ENCODE measurements at places on chromosomes 12 and 14.

DNA sequence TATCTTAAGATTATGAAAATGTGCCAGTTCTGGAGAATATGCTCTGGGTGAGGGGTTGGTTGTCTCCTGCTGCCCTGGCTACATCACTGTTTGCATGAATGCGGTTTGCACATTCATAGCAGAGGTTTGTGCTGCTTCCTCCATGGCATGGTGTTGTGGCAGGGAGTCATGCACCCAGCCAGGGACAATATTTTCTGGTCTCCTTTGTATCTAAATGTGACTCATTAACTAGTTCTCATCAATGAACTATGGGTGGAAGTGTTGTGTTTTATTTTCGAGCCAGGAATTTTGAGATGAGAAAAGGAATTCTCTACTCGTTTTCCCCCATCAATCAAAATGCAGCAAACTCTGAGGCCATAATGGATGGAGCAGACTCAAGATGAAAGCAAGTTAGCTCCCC, 527.3 kb downstream of the SNAPC1 start:
- H3K27me3 ChIP-seq: no peaks in the 10 kb centered on the region
- H3K4me1 ChIP-seq: no peaks in the 10 kb centered on the region
- H3K27ac ChIP-seq: no peak overlapping the region
- DNase-seq: no peak

DNA sequence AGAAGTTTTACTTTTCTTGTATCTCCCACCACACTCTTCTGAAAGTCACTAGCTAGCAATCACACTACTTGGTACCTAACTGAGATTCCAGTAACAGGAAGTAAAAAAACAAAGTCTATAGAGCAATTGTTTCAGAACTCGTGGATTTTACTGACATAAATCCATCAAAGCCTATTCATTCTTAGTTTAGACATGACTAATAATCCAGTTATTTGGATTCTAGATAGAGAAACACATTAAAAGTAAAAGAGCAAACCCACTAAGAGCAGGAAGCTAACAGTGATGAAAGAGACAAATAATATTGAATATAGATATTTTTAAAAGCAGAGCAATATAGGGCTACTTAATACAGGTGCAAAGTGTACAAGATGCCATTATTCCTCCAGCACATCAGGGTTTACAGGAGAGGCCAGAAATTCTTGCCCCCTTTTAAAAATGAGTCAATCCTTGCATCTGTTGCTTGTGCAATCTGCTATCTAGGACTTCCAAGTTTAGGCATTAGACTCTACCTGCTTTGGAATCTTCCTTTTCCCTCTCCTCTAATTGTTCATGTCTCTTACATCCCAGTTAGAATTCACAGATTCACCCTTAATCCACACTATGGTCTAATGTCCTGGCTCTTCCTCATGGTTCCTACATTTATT, 6.0 kb downstream of the HEATR5A start:
- no peaks in the 10 kb centered on the region for H3K36me3 ChIP-seq
- peaks cover 34% of the 10 kb centered on the region for H3K4me1 ChIP-seq
- no peak overlapping the region for H3K27ac ChIP-seq
- H3K4me3 ChIP-seq: no peak overlapping the region
- peak; percentile 49 for DNase-seq

DNA sequence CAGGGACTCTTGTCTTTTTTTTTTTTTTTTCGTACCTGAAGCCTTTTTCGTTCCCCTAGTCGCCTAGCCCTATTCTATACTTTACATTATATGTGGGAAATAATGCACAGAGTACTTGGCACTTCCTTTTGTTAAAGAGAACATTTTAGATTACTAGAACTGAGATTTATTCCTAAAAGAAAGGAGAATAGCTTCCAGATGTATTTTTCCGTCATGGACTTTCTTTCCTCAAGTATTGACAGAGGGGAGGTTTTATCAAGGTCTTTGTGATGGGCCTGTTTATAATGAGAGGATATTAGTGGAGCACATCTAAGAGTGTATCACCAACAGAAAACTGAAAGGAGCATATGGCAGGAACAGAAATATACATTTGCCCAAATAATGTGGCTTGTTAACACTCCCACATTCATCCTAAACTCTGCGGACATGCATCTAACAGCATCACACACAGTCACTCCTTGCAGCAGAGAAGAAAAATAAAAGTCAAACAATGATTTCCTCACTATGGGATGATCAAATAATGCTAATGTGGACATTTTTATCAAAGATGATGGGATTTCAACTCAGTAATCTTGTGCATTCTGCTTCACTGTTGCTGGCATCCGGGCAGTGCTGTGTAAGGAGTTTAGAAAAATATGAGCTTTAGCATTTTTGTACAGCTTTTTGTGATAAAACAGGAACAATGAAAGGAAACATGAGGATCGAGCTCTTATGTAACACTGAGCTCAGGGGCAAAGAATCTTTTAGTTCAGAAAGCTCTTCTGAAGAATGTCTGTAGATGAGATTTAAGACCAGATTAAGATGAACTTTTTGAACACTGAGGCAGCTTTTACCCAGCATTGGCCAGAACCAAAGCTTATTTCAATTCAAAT, 183.1 kb downstream of the EGLN3 start:
- H3K36me3 ChIP-seq: no peaks in the 10 kb centered on the region
- peaks cover 3% of the 10 kb centered on the region for H3K27me3 ChIP-seq
- H3K27ac ChIP-seq: no peak overlapping the region
- no peaks in the 10 kb centered on the region for H3K4me1 ChIP-seq

- no peak overlapping the region for H3K4me3 ChIP-seq
- H3K4me1 ChIP-seq: peaks cover 38% of the 10 kb centered on the region
- DNase-seq: no peak
- no peaks in the 10 kb centered on the region for H3K36me3 ChIP-seq
Measured at GRCh38 chr12:110074089-110074488, 25.8 kb upstream of the C12orf76 start.

- no peaks in the 10 kb centered on the region for H3K27me3 ChIP-seq
- DNase-seq: no peak
- H3K27ac ChIP-seq: no peak overlapping the region
- H3K4me1 ChIP-seq: no peaks in the 10 kb centered on the region
- no peak overlapping the region for H3K4me3 ChIP-seq
- H3K36me3 ChIP-seq: no peaks in the 10 kb centered on the region
Measured at GRCh38 chr12:93982771-93983315, 165.5 kb upstream of the PLXNC1 start.

DNA sequence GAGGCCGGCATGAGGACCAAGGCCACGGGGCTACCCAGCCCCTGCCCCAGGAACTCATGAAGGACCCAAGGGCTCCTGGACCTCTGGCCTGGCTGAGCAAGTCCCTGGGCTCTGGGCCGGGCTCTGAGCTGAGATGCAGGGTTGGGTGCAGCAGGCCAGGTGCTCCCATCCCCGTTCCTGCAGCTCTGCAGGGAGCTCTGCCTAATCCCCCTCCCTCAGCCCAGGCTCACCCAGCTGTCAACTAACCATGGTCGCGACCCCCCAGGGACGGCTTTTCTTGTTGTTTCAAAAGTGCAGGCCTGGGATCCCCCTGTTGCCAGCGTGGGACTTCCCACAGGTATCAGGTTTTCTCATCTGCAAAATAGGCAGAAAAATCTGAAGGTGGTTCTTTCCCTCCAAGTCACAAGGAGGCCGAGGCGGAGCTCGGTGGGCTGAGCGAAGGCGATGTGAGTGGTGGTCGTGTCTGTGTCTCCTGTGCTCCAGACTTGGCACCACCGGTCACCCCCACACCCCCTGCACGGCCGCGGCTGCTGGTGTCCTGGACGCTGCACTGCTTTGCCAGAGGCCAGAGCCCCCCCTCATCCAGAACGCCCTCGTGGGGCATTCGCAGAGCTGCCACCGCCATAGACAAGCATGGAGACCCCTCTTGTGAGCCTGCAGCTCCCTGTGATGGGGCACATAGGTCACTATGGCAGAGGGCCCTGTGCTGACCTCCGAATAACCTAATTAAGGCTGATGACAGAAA, 22.5 kb upstream of the GALNT9 start:
- DNase-seq: no peak
- H3K4me1 ChIP-seq: no peaks in the 10 kb centered on the region
- H3K4me3 ChIP-seq: no peak overlapping the region
- H3K27me3 ChIP-seq: peaks cover 19% of the 10 kb centered on the region

GRCh38 chr12:2360630-2361170, 307.9 kb downstream of the CACNA1C start:
- peaks cover 21% of the 10 kb centered on the region for H3K27me3 ChIP-seq
- no peaks in the 10 kb centered on the region for H3K4me1 ChIP-seq
- no peaks in the 10 kb centered on the region for H3K36me3 ChIP-seq
- no peak overlapping the region for H3K27ac ChIP-seq
- DNase-seq: peak; percentile 6

- no peaks in the 10 kb centered on the region for H3K27me3 ChIP-seq
- H3K27ac ChIP-seq: no peak overlapping the region
- H3K36me3 ChIP-seq: no peaks in the 10 kb centered on the region
- no peaks in the 10 kb centered on the region for H3K4me1 ChIP-seq
Measured at GRCh38 chr14:91346838-91347173, 70.8 kb downstream of the CCDC88C start.

GRCh38 chr12:111367661-111368221, 1.2 kb downstream of the PHETA1 start:
- H3K36me3 ChIP-seq: peaks cover 7% of the 10 kb centered on the region
- peaks cover 44% of the 10 kb centered on the region for H3K4me1 ChIP-seq
- peak overlapping the region; percentile 72 for H3K27ac ChIP-seq
- H3K27me3 ChIP-seq: no peaks in the 10 kb centered on the region
- peak overlapping the region; percentile 97 for H3K4me3 ChIP-seq

GRCh38 chr14:30608533-30609006, 13.5 kb upstream of the SCFD1 start:
- H3K27me3 ChIP-seq: no peaks in the 10 kb centered on the region
- H3K4me1 ChIP-seq: no peaks in the 10 kb centered on the region
- DNase-seq: no peak
- no peak overlapping the region for H3K27ac ChIP-seq
- no peak overlapping the region for H3K4me3 ChIP-seq

DNA sequence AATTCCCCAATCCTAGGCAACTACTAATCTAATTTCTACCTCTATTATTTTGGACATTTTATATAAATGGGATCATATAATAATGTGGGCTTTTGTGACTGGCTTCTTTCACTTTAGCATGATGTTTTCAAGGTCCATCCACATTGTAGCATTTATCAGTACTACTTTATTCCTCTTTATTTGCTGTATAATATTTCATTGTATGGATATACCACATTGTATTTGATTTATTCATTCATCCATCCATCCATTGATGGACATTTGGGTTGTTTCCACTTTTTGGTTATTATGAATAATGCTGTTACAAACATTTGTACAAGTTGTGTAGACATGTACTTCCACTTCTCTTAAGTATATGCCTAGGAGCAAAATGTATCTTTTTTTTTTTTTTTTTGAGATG, 17.3 kb downstream of the BTBD7 start:
- no peak overlapping the region for H3K27ac ChIP-seq
- no peak for DNase-seq
- no peak overlapping the region for H3K4me3 ChIP-seq
- H3K4me1 ChIP-seq: peaks cover 29% of the 10 kb centered on the region
- H3K36me3 ChIP-seq: no peaks in the 10 kb centered on the region

GRCh38 chr12:43893670-43894069, 57.8 kb downstream of the TMEM117 start:
- DNase-seq: no peak
- no peaks in the 10 kb centered on the region for H3K27me3 ChIP-seq
- H3K4me3 ChIP-seq: no peak overlapping the region
- no peaks in the 10 kb centered on the region for H3K36me3 ChIP-seq
- H3K27ac ChIP-seq: no peak overlapping the region

DNA sequence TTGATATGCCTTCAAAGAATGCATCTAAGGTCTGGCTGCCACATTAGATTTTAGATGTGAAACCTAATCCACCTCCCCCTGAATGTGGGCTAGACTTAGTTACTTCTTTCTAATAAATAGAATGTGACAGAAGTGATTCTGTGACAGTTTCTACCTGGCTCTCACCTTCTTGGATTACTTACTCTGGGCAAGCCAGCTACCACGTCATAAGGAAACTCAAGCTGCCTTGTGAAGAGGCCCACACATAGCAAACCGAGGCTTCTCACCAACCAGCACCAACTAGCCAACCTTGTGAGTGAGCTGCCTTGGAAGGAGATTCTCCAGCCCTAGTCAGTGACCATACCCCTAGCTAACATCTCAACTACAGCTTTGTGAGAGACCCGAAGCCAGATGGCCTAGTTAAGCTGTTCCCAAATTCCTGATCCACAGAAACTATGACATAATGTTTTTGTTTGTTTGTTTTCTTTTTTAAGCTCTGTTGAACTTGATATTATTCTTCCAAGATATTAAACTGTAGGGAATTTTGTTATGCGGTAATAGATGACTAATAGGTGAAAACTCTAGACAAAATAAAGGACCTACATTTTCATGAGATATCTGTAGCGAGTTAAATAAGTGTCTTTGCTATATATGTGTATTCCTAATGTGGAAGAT, 6.2 kb downstream of the GPR19 start:
- no peaks in the 10 kb centered on the region for H3K36me3 ChIP-seq
- H3K27ac ChIP-seq: no peak overlapping the region
- no peaks in the 10 kb centered on the region for H3K27me3 ChIP-seq
- H3K4me1 ChIP-seq: no peaks in the 10 kb centered on the region
- no peak for DNase-seq

GRCh38 chr12:52215587-52216031, 17.4 kb upstream of the KRT7 start:
- H3K4me1 ChIP-seq: no peaks in the 10 kb centered on the region
- DNase-seq: peak; percentile 72
- no peaks in the 10 kb centered on the region for H3K36me3 ChIP-seq

DNA sequence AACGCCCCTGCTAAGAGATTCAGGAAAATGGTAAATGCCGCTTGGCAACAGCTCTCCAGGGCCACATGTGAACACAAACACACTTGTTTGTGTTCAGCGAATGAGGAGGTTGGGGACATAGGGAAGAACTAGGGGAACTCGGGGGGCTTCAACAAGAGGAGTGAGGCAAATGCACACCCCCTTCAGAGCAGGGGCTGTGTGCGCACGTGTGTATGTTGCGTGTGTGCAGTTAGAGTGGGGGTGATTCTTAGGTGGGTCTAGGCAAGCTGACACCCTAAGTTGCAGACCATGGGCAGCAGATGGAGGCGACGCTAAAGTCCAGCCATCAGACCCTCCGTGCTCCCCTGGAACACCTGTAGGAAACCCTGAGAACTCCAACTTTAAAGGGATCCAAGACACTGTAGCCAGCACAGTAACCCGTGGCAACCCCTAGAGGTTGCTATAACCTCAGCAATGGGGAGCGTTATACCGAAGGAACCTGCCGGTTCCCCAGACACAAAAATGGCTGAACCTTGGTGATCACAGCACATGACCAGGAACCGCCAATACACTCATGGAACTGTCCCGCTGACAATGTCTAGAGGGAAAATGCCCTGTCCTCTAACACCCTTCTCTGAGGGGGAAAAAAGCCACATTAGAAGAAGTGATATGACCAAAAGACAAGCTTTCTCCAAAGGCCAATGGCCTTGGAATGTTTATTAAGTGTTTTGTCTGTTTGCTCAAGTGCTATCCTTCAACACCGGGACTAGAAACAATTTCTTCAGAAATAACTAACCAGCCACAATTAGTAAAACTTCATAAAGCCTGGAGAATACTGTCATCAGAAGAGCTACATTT, 86.5 kb upstream of the CEP83 start:
- peak; percentile 44 for DNase-seq
- no peaks in the 10 kb centered on the region for H3K4me1 ChIP-seq
- H3K4me3 ChIP-seq: no peak overlapping the region
- no peak overlapping the region for H3K27ac ChIP-seq

Data from HepG2 (cell line).